ENCODE measurements at places on chromosomes 2 and 18.

DNA sequence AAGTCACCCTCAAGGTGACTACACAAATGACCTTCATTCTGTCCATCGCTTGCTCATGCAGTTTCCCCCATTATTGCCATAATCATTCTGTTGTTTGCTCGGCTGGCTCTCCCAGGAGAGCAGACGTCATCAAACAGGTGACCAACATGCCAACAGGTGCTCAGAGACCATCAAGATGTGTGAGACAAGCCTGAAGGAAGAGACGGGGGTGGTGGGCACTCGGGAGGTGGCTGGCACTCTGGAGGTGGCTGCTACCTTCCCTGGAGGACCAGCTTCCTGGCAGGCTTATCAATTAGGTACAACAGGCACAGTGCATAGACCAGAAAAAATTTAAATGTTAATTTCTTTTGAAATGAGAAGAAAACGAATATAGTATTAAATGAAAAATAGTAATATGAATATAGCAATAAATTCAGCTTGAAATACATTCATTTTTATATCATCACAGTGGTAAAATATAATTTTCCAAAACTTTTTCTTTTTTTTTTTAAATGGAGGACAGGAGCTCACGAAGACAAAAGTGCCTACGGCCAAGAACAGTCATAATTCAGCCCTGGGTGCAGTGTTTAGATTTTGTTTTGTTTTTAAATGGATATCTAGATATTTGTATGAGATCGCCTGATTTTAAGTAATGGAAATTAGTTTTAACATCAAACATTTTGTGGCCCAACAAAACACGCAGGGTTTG lies 16.9 kb upstream of the HAAO start:
- DNase-seq, result no peak

DNA sequence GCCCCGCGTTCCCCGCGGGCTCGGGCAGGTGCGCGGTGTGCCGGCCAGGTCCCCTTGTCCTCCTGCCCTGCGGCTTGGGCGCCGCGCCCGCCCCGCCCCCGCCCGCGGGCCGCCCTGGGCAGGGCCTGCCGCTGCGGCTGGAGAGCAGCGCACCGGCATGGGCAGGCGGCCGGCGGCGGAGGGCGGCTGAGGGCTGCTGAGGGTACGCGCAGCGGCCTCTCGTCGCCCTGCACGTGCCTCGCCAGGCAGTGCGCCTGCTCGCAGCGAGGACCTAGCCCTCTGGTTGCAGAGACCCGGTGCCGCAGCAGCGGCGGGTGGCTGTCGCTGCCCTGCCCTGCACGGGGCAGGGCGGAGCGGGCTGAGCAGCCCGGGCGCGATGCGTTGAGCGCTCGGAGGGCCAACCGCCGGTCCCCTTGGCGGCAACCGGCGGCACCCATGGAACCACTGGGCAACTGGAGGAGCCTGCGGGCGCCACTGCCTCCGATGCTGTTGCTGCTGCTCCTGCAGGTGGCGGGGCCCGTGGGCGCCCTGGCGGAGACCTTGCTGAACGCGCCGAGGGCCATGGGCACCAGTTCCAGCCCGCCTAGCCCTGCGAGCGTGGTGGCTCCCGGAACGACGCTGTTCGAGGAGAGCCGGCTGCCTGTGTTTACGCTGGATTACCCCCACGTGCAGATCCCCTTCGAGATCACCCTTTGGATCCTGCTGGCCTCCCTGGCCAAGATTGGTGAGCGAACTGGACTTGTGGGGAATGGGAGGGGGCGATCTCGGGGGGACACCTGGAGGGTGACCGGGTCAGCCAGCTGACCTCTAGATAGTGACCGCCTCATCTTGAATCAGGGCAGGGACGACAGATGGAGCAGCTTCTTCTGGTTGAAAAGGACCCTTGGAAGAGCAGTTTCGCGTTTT lies at the start of gene SLC9A2:
TSS of gene SLC9A2 (plus strand) at position 140 of the 906 bp plus-strand sequence. CDS start at position 436, 296 bp downstream.
- peak; percentile 17 for DNase-seq

DNA sequence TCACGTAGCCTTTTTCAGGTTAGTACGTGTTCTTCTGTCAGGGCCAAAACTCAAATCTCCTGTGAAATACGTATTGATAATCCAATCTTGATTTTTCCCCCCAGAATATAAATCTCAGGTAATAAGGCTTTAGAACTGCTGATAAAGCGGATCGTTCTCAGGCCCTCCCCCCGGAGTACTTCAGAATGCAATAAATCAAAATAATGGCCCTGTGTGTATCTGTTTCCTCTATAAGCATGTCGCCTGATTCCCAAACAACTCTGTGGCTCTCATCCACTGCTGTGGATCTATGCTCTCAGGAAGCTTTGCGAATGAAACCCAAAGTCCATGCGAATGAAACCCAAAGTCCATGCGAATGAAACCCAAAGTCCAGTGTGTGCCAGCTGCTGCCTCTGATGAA lies 49.4 kb downstream of the IMPA2 start:
- DNase-seq, result no peak

GRCh38 chr2:227772932-227773331 lies 27.2 kb downstream of the SCYGR8 start:
- DNase-seq, result no peak

GRCh38 chr18:11868230-11868629 lies 17.0 kb downstream of the CHMP1B start:
- DNase-seq, result no peak

GRCh38 chr2:9461079-9461478 lies 13.3 kb upstream of the IAH1 start:
- DNase-seq, result no peak

- no peak for DNase-seq
These were observed 16.6 kb downstream of the SOWAHC start for GRCh38 chr2:109630441-109631430.

- DNase-seq, result no peak
These were observed 49.5 kb upstream of the ACAA2 start for GRCh38 chr18:49862656-49863385.

DNA sequence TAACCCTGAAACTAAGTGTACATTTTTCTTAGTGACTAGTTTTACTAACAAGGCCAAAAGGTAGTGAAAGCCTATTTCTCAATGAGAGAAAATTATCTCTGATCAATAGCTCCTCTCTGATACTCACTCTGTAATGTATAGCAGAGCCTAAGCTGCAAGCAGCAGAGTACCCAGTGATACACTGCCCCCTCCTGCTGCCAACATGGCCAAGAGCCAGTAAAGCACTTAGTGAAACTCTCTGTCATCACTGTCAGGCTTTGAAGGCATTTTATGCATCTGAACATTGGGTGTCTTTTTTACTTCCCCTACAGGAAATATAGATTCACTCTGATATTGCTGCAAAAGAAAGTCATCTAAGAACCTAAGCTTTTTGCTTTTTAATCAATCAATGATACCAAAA lies 784.1 kb upstream of the CDH7 start:
- DNase-seq, result no peak

GRCh38 chr2:20164061-20164733 lies 60.7 kb downstream of the SDC1 start:
- DNase-seq, result no peak

GRCh38 chr2:20072436-20073158 lies 21.2 kb upstream of the LAPTM4A start:
- DNase-seq, result no peak

DNA sequence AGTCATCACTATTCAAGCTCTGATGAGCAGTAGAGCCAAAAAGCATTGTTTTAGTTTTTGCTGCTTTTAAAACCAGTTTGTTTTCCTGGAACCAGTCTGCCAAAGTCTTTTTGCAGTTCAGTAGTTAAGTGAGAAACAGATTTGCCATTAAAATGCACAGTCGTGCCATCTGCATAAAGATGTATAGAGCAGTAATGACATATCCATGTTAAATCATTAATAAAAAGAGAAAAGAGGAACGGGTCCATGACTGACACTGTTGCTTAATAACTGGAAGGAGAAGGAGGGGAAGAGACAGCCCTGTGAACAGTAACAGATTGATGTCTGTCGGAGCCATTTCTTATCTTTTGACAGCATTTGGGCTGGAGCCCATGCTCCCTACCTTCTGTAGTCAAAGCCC lies 704.6 kb downstream of the SATB2 start:
- no peak for DNase-seq

DNA sequence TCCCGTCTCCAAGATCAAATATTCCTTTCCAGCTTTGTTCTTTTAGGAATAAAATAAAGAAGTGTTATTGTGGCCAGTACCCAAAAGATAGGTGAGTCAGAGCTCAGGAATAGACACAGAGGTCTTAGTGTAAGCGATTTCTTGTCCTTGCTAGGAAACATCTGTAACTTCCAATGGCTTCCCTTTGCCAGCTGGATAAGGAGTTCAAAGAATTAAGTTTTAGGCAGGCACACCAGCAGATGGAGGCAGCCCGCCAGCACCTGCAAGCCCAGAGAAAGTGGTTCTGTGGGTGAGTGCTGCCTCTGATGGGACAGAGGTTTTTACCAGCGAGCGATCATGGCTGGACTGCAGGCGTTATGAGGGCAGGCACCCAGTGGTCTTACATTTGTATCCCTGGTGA lies 125.4 kb downstream of the MGAT5 start:
- no peak for DNase-seq

- no peak for DNase-seq
These were observed 2.4 kb upstream of the CELF4 start for GRCh38 chr18:37567994-37568359.

GRCh38 chr2:101387151-101387834 lies at the start of gene CREG2:
Gene CREG2 (minus strand): TSS chr2:101387503. CDS start chr2:101387457, 46 bp downstream.
- DNase-seq, result peak; percentile 72

DNA sequence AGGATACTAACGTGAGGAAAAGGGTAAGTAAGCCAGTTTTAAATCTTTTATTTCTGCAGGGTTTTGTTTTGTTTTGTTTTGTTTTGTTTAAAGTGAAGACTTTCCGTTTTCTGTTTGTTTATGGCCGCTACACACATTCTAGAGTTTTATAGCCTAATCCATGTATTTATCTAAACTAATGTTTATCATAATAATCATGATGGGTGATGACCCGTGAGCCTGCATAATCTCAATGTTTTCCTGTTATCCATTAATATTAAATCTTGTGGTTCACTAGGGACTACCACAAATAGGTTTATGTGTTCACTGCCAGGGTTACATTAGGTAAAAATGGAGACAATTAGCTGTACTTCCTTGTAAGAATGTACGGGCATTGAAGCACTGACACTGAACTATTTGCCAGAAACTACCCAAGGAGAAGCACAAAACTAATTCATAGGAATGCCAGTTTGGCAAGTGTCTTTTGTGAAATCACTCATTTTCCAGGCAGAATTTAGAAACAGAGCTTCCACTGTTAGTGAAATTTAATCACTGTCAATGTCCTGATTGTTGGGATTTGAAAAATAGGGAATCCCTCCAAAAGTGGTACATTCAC lies 574.8 kb downstream of the LRP1B start:
- no peak for DNase-seq

DNA sequence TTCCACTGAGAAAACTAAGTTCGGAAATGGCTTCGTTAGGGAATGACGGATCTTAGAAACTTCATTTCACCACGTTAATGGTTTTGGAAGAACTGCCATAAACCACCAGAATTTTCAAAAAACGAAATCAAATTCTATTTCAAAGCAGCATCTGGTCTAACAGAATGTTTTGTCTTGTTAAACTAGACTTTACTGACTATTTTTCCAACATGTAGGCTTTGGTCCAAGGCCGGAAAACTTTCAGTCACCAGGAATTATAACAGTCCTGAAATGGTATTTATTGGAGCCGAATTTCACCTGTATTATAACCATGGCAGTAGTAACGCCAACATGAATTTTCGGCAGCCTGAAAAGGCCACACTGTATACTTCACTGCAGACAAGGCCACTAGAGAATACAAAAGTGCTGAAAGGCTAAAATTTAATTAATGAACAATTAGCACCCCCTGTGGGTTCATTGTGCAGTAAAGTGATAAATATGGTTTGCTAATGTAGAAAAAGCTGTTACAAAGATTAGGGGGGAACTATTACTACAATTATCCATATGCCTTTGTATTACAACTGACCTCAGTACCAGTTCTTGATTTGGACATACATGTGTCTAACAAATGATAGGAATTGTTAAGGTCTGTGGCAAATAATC lies 116.4 kb downstream of the ZNF521 start:
- DNase-seq, result peak; percentile 60

GRCh38 chr2:15367205-15367604 lies 193.9 kb downstream of the NBAS start:
- no peak for DNase-seq

DNA sequence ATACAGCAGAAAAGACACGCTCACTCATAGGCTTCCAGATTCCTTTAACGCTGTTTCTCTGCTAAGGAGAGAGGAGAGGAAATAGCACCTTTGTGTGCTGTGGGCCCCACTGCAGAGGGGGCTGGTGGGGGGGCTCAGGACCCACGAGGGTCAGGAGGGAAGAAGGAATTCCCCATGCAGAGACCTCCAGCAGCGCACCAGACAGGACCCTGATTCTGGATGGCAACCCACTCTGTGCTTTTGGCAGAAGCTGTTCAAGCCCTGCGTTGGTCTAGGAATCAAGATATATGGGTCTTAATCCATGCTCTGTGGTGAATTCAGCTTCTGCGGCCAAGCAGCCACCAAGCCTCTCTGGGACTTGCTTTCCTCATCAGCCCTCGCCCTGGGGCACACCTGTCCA lies 31.0 kb downstream of the MYCN start:
- no peak for DNase-seq

DNA sequence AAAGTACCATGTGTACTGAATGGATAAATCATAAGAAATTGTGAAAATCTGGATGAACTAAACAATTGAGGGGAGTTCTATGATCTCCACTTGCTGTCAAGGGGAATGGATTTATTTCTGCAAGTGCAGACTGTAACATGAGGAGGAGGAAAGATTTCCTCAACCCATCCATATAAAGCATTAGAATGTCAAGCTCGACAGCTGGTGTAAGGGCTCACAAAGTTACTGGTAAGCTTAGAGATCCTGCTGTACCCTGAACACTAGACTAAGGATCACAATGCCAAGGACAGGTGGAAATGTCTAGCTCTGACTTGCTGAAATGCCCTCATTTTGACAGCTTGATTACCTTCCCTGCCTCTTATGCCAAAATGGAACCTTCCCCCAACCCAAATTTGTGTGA lies 125.3 kb downstream of the TCF4 start:
- DNase-seq, result no peak

DNA sequence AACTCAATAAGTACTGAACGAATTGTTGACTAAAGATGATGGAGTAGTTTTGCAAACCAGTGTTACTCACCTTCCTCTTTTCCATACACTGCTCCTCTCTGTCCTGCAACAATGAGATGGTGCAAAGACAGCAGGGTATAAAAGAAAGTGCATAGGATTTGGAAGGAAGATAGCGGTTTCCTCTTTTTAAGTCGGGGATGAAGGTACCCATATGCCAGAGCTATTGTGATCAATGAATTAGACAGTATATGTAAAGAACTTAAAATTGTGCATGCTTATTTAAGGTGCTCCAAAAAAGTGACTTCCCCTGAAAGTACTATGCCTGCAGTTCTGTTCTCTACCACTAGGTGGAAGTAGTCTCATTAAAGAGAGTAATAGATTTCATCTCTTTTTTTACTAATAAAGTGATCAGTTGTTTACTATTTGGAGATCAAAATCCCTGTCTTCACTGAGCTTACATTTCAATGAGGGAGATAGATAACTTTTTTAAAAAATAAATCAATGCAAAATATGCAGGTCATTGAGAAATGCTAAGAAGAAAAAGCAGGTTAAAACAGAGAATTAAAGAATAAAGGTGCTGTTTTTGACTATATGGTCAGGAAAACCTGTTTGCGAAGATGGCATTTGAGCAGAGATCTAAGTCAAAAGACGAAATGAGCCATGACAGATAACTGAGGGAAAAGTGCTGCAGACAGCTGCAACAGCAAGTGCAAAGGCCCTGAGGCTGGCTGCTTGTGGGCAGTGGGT lies 339.7 kb upstream of the SLC14A2 start:
- peak; percentile 9 for DNase-seq

- no peak for DNase-seq
These were observed 50.1 kb downstream of the ICA1L start for GRCh38 chr2:202821206-202822160.

Measured in hematopoietic multipotent progenitor cell (in vitro differentiated cells).